ENCODE measurements at places on chromosomes 3 and 15.

DNA sequence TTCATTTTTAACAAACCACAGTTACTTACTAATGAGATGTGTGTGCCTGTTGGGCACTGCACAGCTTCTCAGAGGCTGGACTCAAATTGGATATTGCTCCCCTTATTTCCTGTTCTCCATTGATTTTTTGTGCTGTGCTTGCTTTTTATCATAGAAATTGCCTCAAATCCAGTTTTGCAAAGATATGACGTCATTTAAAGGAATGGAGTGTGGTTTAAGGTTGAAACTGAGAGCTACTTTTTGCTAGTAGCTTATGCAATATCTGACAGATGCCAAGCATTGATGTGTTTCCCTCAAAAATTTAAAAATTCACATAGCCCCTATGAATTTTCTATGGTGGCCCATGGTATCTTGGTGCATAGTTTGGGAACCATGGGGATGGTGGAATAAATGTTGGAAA lies 67.7 kb upstream of the ROPN1 start:
- no peak for DNase-seq

DNA sequence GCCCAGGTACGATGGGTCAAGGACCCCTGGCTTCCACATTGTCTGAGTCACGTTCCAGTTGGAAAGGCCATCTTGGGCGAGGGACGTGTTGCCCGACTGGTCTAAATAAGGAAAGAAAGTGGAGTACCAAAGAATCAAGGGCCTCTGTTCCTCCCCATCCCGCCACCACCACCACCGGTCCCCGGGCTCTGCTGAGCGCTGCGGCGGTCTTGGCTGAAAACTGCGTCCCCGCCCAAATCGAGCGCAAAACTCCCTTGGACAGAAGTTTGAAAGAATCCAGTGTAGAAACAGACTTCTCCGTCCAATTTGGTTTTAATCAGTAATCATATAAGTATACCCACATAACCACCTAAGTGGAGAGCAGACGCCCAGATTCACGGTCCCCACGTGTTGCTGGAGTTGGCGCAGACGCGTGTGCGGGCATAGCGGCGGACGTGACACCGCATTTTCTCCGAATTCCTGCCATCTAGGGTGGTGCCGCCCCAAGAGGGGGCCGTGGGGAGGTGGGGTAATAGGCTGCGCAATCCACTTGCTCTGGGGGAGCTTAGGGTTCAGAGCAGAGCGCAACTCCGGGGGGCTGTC lies 243.8 kb upstream of the TOPAZ1 start:
- DNase-seq, result no peak

DNA sequence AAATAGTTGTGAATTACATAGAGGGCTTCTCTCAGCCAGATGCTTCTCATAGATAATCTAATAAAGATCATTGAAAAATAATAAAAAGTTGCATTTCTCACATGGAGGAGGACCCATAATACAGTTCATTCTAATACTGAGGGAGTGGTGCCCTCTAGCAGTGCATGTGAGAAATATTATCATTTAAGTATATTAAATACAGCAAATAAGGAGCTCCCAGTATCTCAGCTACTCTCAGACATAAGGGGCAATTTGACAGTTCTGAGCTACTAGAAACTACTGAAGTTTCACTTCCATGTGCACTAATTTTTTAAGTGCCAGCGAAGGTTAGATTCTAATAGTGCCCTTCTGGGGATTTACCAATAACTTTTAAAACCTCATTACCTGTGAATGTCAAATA lies 188.3 kb downstream of the IL5RA start:
- DNase-seq, result no peak

GRCh38 chr3:140850210-140850955 lies 91.3 kb upstream of the SLC25A36 start:
- DNase-seq, result no peak

DNA sequence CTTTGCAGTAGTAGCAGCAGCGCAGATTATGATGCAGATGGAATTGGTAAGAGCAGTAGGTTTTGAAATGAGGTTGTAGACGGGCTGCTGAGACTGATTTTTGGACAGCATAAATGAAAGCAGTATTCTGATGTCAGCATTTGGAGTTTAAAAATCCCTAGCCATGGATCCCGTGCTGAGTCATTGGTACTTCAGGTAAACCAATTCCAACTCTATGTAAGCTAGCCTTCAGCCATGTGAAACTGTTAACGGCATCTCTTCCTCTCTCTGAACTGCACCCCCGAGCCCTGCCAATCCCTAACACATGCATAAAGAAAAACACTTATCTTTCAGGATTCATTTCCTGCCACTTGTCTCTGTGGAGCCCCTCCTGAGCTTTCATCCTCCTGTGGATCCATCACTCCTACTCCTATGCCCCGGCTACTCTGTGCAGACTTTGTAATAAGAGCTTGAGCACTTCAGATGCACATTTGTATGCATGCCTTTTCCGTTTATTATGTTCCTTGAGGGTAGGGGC lies 119.0 kb downstream of the AKAP13 start:
- no peak for DNase-seq

DNA sequence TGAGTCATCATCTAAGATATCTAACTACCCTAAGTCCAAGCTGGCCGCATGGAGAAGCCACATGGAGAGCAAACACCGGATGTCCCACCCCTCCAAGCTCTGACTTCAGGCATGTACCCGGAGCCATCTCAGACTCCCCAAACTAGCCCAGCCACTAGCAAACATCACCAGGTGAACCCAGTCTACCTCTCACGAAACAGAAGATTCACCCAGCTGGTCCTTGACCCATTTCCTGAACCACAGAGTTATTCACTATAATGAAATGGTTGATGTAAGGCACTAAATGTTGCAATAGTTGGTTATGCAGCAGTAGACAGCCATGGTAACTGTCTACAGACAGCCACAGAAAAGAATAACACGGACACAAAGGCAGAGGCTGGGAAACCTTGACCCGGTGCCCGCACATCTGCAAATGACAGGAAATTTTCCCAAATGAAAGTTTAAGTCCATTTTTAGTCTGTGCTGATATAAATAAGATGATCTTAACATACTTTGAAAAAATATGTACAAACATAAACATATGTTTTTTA lies 265.5 kb upstream of the ATP10A start:
- DNase-seq, result no peak

DNA sequence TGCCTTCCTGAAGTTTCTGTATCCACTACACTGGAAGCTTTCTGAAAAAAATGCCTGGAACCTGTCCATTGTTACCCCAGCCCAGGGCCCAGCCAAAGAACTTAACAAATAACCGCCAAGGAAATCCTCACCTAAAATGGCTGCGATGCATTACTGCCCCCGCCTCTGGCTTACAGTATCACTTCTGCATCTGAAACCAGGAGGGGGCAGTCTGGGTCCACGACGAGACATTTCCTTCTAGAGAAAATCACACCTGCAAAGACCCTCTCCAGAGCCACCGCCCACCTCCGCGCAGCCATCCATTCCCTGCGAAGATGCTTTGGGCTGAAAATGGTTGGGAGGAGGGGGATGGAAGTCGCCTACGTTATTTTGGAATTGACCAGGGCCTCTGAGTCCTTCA lies 22.4 kb upstream of the CELF6 start:
- DNase-seq, result peak; percentile 28

All from bone marrow (tissue), 2 donors.